ENCODE measurements at places on chromosomes 13 and 19.

- DNase-seq = no peak
Measured at GRCh38 chr13:36341718-36342117, 4.5 kb downstream of the SPART start.

DNA sequence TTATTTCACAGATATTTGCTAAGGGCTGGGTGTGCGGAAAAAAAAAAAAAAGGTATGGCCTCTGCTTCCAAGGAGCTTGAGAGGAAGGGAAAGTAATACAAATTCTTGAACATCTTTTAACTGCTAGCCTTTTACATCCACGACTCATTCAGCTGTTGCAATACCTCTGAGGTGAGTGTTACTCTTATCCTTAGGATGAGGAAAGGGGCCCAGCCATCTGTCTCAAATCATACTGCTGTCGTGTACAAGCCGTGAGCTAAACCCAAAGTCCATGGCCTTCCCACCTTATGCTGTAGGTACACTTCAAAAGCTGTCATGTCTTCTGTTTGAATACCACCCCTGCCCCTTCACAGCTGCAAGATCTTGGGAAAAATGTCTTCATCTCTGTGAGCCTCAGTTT is 146.8 kb downstream of the KCNRG start:
- no peak for DNase-seq

- no peak for DNase-seq
Measured at GRCh38 chr13:92838786-92839185, 387.8 kb upstream of the GPC6 start.

DNA sequence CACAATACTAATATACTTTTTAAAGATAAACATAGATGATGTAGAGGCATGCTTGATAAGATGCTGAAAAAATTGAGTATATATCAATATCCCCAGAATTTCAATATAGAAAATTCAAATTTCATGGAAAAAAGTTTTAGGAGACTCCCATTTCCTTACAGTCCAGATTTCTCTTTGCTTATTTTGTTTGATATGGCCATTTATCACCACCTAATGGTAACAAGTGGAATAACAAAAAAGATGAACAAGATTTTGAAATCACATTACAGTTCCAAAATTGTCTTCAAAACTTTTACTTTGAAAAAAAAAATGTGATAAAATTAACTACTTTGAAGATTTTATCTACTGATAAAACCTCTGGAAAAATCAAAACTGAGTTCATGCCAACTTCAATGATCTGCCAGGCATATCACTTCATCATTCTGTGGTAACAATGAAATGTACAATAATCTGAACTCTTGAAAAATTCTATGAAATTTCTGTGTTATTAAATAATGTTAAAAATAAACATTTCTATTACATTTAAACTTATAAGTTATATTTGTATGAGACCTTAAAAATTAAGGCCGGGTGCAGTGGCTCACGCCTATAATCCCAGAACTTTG is 17.5 kb downstream of the MIPEP start:
- no peak for DNase-seq

GRCh38 chr19:5492635-5493409 is 37.6 kb downstream of the ZNRF4 start:
- no peak for DNase-seq

- DNase-seq = peak; percentile 53
Measured at GRCh38 chr13:112931028-112931934, 37.7 kb upstream of the MCF2L start.

- DNase-seq = no peak
Measured at GRCh38 chr13:97058926-97059325, 64.7 kb upstream of the OXGR1 start.

GRCh38 chr13:49517461-49517860 is 21.7 kb downstream of the PHF11 start:
- no peak for DNase-seq

- DNase-seq = no peak
Measured at GRCh38 chr13:85819513-85819912, 20.3 kb upstream of the SLITRK6 start.

GRCh38 chr19:5023128-5023571 is 54.2 kb downstream of the KDM4B start:
- no peak for DNase-seq

GRCh38 chr13:23723471-23723870 is 153.3 kb downstream of the TNFRSF19 start:
- DNase-seq = no peak

- DNase-seq = no peak
Measured at GRCh38 chr13:109162248-109163036, 533.0 kb downstream of the MYO16 start.

DNA sequence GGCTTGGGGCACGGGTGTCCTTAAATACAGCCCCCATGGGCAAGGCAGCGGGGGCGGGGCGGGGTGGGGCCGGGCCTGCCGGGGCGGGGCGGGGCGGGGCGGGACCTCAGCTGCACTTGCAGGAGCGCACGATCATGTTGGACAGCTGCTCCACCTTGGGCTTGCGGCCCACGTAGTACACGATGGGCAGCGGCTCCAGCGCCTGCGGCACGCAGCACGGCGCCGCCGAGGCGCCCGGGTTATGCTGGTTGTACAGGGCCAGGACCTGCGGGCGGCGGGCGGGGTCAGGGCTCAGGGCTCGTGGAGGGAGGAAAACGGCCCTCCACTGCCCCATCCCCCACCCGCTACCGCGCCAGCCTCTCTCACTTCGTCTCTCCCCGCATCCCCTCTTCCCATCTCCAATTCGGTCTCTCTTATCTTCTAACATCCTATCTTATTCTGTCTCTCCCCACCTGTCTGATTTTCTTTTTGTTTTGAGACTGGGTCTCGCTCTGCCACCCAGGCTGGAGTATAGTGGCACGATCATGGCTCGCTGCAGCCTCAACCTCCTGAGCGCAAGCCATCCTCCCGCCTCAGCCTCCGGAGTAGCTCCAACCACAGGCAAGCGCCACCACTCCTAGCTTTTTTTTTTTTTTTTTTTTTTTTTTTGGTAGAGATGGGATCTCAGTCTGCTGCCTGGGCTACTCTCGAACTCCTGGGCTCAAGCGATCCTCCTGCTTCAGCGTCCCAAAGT is 21.1 kb downstream of the CCDC97 start:
- no peak for DNase-seq
